Left ventricle myocardium inferior (tissue), 1 donor: ENCODE measurements at places on chromosomes 3 and 15. TPM values are rescaled to one million over a fixed set of nuclear protein-coding genes. Genes with fewer than 3 reads are reported as not detected.

TMEM44 gene
- 7.5 TPM for total RNA-seq

RAD51 gene
- 0.88 TPM for total RNA-seq

LYZL4 gene
- total RNA-seq = not detected

ANO10 gene
- total RNA-seq = 12.6 TPM

PDIA5 gene
- total RNA-seq = 6.0 TPM

TRANK1 gene
- total RNA-seq = 6.6 TPM

FILIP1L gene
- 84.9 TPM for total RNA-seq
